ENCODE measurements at places on chromosomes 1 and 21.
A peak's percentile ranks its signal among the peaks of the same experiment; 100 is the strongest.

DNA sequence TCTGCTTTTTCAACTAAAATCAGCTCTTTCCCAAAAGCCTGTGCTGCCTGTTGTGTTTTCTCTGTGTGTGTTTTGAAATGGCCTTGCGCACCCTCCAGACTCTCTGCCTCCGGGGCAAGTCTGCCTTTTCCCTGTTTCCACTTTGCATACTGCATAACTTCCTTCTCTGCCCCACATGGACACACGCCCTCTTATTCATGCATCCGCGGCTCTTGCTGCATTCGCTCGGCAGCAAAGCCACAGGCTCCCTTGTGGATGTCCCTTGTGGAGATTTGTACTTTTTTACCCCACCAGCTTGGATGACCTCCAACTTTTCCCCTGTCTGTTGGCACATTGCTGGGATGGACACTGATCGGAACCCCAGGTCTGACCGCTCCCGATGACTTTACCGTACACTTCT, 147.6 kb downstream of the ADSS2 start:
- no peak for DNase-seq

DNA sequence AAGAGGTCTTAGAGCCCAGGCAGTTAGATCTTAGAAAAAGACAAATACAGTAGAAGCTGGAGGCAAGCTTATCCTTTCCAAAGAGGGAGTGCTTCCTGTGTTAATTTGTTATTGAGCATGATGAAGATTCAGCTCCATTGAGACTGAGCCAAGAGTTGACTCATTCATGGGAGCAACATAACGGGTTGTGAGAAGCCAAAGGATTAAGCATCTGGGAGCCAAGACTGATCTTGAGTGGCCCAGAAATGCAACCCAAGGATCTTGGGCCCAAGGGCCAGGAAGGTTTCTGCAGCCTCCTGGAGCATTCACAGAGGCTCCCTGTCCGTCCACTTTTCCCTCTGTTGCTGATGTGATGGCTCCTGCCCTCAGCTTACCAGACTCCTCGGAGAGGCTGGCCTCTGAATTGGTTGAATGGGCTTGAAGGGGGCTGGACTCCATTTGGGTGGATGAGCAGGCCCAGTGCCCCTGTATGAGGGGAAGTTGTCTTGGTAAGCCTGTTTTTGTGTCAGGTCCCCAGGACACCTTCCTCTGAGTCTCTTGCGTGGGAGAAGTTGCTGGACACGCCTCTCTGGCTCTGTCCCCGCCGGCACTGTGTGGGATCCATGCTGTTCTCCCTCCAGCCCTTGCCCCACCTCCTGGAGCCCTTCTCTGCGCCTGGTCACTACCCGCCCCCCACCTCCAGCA, 42.4 kb downstream of the PDE9A start:
- DNase-seq, result no peak

- DNase-seq, result peak; percentile 35
These were observed 52.4 kb upstream of the GPR157 start for GRCh38 chr1:9181176-9181906.

- no peak for DNase-seq
These were observed 1152.0 kb upstream of the B3GALT2 start for GRCh38 chr1:194338241-194338948.

DNA sequence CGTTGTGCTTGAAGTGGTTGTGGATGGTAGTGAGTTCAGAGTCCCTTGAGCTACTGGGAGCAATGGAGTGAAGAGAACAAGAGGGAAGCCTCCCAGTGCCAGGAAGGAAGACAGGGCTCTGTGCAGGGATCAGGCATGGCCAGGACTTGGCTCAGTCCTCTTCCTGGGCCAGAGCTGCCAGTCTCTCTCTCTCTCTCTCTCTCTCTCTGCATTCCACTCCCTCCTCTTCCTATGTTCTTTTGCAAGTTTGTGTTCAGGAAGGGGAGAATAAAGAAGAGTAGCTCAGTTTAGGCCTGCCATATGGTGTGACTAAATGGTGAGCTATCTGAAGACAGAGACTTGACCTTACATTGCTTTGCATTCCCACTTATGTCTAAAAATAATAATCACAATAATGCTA, 20.5 kb upstream of the RPTN start:
- peak; percentile 50 for DNase-seq

- DNase-seq, result no peak
These were observed 13.6 kb upstream of the TRIM17 start for GRCh38 chr1:228430243-228430642.

DNA sequence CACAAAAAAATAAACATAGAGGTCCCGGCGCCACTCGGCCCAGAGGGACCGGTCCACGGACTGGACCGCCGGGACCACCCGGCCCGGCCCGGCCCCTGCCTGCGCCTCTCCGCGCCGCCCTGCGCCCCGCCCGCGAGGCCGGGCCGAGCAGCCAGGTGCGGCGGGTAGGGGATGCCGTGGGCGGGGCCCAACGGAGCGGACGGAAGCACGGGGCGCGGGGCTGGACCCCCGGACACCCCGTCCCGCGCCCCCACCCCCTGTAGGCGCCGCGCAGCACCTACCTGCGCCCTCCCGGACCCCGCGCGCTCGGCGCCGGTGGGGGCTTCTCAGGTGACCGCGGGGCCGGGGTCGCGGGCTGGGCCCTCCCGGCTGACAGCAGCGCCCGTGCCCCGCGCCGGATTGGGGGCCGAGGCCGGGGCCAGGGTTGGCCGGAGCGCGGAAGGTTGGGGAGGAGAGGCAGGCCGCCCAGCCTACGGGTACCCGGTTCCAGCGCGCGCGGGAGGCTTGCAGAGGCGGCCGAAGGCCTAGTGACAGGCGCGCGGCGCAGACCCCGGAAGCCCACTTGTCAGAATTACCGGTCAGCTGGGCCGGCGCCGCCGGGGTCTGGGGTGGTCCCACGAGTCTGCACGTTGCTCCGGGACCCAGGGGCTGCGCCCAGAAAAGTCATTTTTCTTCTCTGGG, 351.9 kb upstream of the CAMK1G start:
- no peak for DNase-seq

DNA sequence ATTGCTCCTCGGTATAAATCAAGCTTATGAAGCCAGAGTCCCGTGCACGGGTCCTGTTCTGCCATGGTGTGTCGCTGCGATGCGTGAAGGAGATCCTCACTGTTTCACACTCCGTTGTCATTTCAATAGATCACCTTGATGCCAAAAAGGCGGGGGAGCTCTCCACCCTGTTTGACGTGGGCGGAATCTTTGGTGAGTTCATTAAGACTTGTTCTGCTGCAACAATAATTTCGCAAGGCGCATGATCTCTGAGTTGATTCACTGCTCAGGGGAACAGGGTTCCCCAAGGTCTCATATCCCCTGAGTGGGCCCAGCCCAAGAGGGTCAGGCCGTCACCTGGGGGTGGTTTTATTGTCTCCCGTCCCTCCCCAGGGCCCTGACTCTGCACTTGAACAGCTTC, 50.0 kb downstream of the SLC37A1 start:
- no peak for DNase-seq

DNA sequence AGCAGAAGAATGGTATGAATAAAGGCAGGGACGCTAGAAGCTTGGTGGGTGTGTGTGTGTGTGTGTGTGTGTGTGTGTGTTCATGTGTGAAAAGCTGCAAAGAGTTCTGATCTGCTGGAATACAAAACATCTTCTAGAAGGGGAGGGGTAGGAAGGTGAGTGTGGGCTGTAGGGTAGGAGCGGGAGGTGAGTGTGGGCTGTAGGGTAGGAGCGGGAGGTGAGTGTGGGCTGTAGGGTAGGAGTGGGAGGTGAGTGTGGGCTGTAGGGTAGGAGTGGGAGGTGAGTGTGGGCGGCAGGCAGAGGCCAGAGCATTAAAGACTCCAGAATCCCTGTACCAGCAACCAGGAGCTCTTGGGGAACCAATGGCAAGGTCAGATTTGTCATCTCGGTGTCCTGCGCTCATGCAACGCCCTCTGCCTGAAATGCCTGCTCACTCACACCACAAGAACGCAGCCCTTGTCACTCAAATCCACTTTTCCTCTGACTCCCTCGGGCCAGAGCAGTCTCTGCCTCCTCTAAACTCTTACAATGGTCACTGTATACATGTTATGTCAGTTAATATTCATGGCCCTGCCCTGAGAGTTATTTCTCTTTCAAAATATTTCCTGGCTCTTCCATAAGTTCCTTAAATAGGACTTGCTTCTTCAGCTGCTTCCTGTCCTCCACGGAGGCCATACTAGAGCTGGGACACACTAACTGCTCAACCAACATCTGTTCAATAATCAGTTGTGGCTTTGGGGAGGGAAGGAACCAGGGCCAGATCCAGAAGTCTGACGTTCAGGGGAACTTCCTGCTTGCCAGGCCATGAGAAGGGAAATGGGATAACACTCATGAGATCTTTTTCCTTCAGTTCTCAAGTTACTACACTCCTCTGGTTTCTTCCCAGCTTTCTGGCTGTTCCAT, 53.6 kb upstream of the ZNF644 start:
- DNase-seq, result peak; percentile 54

DNA sequence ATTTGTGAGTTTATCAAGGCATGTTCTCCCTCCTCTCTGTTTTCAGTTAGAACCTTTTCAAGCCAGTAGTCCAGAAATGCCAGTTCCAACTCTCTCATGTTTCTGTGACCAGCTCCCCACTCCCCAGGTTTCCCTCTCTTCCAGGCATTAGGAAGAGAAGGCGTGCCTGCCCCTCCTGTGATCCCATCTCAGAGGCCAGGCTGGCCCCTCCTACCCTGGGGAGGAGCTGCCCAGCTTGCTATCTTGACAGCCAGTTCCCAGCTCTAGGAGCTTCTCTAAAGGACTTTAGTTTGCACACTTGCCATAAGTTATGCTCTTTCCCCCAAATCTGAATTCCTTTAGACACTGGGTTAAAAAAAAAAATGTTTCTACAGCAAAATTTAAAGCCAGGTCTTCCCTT, 8.9 kb downstream of the HYI start:
- no peak for DNase-seq

GRCh38 chr1:209875515-209875914, 47.7 kb downstream of the UTP25 start:
- peak; percentile 68 for DNase-seq

GRCh38 chr1:91777630-91778300, 108.2 kb downstream of the TGFBR3 start:
- DNase-seq, result no peak

DNA sequence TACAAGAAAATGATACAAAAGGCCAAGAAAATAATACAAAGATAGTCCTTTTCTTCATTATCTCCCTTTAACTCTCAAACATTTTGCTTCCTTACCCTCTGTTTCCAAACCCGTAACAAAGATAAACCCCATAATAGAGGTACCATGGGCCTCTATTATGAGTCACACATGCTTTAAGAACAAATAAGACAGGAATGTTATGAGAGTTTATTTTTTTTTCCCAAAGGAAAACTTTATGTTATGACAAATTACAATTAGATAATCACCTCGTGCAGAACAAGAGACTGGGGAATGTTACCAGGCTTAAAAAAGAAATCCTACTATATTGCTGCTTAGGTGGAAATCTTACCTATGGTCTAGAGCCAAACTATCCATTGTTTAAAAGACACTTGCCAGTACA, 272.0 kb downstream of the BRINP3 start:
- peak; percentile 14 for DNase-seq

- DNase-seq, result no peak
These were observed 9.1 kb downstream of the TTC22 start for GRCh38 chr1:54791880-54792522.
